ENCODE measurements at places on chromosomes 1 and 21.
A peak's percentile ranks its signal among the peaks of the same experiment; 100 is the strongest.

- peak; percentile 58 for DNase-seq
Observed at GRCh38 chr1:89631816-89632656, 884 bp upstream of the LRRC8C start.

DNA sequence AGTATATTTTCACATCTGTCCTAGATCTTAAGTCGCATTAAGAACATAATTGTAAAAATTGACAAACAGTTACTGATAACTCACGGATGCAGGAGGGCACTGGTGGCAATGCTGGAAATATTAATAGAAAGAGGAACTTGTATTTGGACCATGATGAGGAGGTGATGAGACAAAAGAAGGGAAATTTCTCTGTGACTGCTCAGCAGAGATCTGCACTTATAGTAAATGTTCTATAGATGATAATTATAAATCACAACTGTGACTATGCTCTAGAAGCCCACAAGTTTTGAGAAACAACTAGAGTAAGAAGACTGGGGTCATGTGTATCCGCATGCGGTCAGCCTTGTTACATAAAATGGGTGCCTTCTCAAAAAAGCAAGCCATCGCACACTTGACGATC lies 8.7 kb upstream of the DUSP12 start:
- no peak for DNase-seq

DNA sequence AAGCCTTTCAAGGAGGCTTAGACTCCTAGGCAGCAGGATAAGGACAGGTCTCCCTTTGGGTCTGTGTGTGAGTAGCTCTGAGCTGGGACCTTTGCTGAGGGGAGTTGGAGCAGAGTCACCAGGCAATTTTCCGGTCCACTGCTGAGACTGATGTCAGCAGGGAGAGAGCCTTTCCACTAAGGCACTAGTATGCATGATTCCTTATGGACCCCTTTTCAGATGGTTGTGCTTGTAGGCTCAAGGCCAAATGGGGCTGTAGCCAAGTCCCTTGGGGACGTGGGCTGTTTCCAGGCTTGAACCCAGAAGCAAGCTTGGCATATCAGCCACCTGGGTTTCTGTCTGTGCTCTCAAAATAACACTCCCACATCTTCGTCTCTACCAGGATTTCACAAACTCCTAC lies 73.0 kb downstream of the CCDC18 start:
- no peak for DNase-seq

DNA sequence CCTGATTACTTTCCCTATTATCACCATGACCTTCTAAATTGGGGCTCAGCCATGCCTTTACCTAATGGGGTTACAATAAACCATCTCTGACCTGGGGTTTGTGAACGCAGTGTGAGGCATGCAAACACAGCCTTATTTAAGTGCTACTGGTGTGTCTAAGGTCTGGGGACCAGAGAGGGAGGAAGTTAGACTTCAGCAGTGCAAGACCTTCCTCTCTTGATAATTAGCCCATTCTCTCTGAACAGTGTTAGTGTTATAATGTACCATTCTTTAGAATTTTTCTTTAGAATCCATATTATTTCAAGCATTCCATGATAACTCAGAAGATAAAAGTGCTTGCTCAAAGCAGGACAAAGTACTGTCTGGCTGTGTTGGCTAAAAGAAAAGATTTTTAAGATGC lies 10.5 kb upstream of the LRRC8D start:
- no peak for DNase-seq

- DNase-seq: peak; percentile 5
Observed at GRCh38 chr1:17148950-17149608, 29.8 kb upstream of the PADI2 start.

DNA sequence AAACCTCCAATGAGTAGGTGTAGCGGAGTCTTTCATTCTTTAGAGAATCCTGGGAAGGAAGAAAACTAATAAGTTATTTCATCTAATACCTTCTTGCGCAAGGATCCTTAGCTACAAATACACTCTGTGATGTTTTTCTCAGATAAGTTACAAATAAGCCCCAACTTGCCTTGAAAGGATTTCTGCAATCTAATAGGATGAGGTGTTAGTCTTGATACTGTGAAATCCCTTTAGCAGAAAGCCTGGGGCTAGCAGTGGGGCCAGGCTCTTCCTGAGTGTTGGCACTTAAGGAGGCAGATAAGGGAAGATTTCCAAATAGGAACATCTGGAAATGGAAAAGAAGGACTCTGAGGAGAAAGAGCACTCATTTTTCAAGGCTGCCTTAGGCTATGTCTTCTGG lies 168.0 kb upstream of the DAB1 start:
- DNase-seq: no peak

GRCh38 chr1:209561532-209561931 lies 22.0 kb upstream of the CAMK1G start:
- DNase-seq: no peak

Measured in anterior cingulate cortex (tissue), 58 donors.